GM20000 (cell line): ENCODE measurements at places on chromosomes 16 and 17.

- DNase-seq: peak; percentile 44
Measured at GRCh38 chr16:66275775-66276428, 90.6 kb upstream of the CDH5 start.

DNA sequence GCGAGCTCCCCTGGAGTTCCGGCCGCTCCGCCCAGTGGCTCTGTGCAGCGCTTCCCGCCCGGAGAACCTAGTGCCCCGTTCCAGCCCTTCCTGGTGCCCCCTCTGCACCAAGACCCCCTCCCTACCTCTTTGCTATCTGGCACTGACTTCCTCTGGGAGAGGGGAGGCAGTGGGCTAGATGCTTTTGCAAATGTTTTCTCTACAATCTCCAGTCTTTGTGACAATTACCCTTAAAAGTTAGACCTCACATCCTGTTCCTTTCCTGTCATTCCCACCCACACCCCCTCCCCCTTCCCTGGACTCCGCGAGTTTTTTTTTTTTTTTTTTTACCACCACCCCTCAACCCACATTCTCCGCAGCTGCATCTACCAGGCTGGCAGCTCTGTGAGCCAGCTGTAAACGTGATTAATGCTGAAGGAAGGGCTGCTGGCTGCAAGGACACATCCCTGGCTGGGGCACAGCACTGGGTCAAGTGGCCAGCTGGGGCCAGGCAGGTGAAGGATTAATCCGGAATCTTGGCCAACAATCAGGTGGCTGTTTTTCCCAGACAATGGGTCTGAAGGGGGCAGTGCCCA, 101.5 kb downstream of the MGAT5B start:
- DNase-seq: no peak

DNA sequence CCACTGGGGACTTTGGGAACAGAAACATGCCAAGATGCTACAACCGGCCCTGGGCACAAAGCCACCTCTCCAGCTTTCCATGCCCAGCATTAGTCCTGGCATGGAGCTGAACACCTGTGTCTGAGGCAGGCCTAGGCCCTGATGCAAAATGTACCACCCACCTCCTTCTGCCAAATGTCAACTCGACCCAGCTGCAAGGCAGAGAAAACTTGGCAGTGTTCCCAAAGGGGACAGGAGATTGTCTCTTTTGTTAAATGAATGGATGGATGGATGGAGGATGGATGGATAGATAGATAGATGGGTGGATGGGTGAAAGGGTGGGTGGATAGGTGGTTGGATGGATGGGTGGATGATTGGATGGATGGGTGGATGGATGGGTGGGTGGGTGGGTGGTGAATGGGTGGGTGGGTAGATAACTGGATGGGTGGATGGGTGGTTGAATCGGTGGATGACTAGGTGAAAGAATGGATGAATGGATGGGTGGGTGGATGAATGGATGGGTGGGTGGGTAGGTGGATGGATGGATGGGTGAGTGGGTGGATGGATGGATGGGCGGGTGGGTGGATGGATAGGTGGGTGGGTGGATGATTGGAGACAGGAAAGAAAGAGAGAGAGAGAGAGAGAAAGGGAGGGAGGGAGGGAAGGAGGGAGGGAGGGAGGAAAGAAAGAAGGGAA, 73.4 kb upstream of the TNRC6C start:
- no peak for DNase-seq

- DNase-seq: peak; percentile 92
Measured at GRCh38 chr17:78112518-78113471, 15.8 kb downstream of the TMC6 start.

GRCh38 chr16:66423177-66423576, 3.9 kb upstream of the BEAN1 start:
- no peak for DNase-seq
